ENCODE measurements at places on chromosomes 6 and 20. TPM values are rescaled to one million over a fixed set of nuclear protein-coding genes. Genes with fewer than 3 reads are reported as not detected.
A peak's percentile ranks its signal among the peaks of the same experiment; 100 is the strongest.

The HRH3 gene
- total RNA-seq: not detected

The IL17A gene
- not detected for total RNA-seq

The TSPO2 gene
- not detected for total RNA-seq

The HLA-DPA1 gene
- total RNA-seq: 0.89 TPM

The HLA-DRA gene
- 4.7 TPM for total RNA-seq

The SAMD10 gene
- total RNA-seq: 4.2 TPM

The GJA10 gene
- not detected for total RNA-seq

The HCRTR2 gene
- total RNA-seq: not detected

GRCh38 chr20:56788041-56788670, 159.1 kb downstream of the TFAP2C start:
- peak; percentile 92 for DNase-seq

DNA sequence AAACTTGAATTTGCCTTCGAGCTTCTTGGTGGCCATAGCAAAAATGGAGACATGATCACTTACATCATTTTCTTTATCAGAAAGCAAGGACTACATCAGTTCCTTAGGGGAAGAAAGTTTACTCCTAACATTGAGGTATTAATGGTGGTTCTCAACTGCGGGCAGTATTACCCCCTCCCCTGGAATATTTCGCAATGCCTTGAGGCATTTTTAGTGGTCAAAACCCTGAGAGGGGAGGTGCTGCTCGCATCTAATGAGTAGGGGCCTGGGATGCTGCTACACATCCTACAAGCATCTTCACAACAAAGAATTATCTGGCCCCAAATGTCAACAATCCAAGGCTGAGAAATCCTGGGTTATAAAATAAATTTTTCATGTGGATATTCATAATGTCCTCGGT, 222.2 kb upstream of the TSHZ2 start:
- no peak for DNase-seq

DNA sequence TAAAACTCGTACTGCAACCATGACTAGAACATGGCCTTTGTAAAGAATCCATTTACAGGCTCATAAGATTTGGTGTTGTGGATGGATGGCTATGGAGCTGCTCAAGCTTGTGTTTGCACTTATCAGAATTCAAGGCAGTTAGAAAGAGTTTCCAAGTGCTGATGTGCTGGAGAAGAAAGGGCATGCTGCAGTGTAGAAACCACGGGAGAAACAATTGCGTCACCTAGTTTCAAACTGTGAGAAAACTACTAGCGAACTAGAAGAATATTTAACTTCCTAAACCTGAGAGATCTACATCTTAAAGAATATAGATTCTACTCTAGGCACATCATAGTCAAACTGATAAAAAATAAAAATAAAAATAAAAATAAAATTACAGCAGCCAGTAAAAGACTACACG, 116.2 kb downstream of the SGK1 start:
- DNase-seq: no peak

DNA sequence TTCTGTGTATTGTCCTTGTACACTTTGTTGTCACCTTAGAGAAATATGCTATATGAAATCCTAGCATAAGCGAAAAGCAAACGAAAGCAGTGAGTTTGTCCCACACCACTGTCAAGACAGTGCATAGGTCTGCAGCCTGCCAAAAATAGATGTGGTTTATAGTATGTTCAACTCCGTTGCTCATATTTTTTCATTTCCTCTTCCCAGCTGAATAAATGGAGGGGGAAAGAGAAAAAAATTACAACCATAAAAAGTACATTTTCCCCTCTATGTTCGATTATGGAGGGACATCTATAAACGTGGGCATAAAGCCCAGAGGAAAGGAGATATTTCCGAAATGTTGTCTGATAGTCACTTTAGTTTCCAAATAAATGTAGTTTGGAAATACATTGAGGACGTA, 25.8 kb downstream of the PRL start:
- no peak for DNase-seq

GRCh38 chr6:42394881-42395620, 56.7 kb downstream of the TRERF1 start:
- no peak for DNase-seq

DNA sequence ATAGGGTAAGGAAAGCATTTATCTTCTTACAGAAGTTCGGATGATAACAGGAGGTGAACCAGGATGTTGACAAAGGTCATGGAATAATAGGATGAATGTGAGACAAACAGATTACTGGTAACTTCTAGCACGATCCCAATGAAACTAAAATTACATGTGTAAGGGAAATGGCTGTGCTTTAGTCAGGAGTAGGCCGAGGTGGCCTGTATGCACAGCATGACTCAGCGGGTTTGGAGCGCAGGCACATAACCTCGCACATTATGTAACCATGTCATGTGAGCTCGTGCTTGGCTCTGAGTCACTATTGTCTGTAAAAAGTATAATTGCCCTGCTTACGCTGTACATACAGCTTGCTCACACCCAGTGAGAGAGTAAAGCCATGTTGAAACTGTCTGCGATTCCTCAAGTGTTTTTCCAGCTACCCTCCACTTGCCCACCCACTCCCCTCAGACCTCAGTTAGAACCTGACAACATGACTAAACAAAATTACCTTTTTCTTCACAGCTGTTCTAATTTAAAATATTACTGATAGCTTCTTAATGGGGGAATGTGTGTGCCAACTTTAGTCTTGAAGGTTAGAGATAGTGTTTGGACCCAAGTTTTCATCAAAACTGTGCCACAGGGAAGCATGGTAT, 8.2 kb downstream of the CYB5R4 start:
- peak; percentile 21 for DNase-seq

GRCh38 chr20:16898433-16898832, 150.3 kb downstream of the OTOR start:
- DNase-seq: no peak

GRCh38 chr6:170066679-170067078, 224.2 kb downstream of the DLL1 start:
- no peak for DNase-seq

DNA sequence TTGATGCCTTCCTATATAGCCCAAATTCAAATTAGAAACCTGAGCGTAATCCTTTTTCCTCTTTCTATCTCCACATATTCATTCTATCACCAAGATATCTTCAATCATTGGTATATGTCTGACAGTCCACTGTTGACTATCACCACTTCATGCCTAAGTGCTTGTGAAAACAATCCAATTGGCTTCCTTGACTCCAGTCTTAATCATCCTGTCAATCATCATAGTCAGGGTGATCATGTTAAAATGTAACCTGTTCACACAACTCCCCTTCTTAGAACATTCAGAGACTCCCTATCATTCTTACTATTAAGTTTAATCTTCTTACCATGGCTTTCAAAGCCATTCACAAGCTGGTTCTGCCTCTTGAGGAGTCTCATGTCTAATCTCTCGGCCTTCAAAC, 616.7 kb downstream of the PHF3 start:
- DNase-seq: no peak

DNA sequence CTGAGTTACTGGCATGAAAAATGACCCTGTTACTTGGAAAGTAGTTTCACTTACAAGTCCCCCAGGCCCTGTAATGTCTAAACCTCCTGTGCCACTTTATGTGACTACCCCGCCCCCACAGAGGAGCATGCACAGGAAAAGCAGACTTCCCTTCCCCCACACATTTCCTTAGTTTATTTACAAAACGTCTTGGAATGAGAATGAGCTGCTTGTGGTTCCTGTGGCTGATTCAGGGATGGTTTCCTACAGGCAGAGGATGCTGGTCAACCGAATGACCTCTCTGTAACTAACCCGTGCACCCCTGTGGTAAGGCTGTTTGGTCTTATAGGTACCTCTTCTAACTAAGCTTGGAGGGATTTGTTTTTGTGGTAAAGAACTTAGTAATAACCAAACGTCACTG, 28.5 kb downstream of the RSPO3 start:
- DNase-seq: no peak

GRCh38 chr6:107318100-107318736, 141.1 kb downstream of the PDSS2 start:
- peak; percentile 26 for DNase-seq

DNA sequence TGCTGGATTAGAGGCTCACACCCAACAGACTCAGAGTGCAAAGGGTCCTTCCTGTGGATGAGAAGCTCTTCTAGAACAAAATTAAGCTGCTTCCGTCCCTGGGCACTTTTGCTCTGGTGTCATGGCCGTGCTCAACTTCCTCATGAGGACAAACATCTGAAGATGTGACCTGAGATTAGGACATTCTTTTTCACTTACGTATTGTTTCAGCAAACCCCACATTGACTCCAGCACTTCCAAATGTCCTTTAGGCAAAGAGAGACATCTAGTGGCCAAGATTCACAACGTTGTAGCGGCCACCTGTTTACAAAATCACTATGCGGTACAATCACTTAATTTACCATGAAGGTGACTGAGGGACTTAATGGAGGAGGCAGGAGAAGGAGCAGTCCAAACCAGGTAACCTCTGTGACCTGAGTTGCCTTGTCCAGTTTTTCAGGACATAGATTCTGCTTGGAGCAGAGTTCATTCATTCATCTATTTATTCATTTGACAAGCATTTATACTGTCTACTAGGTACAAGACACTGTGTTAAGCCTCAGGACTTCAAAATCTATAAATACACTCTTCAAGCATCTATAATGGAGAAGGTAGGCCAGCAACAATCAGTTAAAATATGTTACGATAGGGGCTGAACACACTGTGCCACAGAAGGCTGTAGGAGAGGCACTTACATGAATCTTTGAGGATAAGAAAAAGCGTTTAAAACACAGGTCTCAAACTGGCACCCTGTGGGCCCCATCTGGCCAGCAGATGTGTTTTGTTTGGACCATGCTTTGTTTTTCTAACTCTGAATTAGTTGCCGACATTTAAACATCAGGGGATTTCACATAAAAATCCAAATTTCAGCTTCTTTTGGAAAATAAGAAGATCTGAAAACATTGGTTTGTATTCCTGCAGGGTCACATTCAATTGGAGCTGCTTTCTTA, 5.6 kb upstream of the ADGRF1 start:
- DNase-seq: peak; percentile 89

GRCh38 chr20:24118441-24119175, 130.0 kb upstream of the GGTLC1 start:
- DNase-seq: no peak

- no peak for DNase-seq
Observed at GRCh38 chr6:24228681-24229255, 102.8 kb downstream of the NRSN1 start.

DNA sequence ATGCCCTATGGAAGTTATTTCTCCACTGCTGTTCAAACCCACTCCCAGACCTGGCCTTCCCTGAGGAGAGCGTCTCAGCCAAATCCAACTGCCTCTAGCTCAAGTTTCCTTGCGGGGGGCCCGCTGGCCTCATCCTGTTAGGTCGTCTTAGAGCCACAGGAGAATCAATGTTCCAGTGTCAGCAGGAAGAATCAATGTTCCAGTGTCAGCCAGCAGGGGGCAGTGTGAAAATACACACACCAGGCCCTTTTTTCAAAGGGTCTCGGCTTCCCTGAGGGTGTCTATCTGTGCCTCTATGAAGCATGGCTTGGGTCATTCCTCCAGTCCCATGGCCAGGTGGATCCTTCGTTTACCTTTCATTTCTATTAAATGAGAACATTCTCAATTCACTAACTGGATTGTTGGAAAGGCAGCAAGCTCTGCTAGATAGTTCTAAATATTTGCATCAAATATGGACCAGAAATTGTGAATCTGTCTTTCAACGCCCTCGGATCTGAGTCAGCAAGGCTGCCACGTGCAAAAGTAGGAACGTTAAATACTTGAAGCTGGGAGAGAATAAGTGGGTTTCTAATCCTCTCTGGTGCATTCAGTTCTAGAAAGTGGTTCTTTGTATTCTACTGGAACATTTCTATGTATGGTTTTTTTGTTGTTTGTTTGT, 19.2 kb downstream of the PRND start:
- DNase-seq: peak; percentile 32

- DNase-seq: no peak
Observed at GRCh38 chr6:21850691-21851090, 257.1 kb downstream of the SOX4 start.

- DNase-seq: no peak
Observed at GRCh38 chr20:61979701-61980635, 85.7 kb downstream of the TAF4 start.

DNA sequence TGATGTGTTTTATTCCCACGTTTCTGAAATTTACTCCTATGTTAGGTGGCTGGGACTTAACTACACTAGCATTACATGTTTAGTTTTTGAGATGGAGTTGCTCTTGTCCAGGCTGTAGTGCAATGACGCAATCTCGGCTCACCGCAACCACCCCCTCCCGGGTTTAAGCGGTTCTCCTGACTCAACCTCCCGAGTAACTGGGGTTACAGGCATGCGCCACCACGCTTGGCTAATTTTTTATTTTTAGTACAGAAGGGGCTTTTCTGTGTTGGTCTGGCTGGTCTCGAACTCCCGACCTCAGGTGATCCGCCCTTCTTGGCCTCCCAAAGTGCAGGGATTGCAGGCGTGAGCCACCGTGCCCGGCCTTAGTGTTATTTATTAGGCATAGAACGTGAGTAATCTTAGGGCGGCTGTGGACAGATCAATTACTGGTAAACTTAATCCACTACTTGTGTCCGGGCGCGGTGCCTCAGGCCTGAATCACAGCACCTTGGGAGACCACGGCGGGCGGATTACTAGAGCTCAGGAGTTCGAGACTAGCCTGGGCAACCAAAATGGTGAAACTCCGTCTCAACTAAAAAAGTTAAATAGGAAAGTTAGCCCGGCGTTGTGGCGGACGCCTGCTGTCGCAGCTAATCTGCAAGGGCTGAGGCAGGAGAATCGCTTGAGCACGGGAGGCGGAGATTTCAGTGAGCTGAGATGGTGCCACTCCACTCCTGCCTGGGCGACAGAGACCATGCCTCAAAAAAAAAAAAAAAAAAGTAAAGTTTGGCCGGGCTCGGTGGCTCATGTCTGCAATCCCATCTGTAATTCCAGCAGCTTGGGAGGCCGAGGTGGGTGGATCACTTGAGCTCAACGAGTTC, 123.7 kb upstream of the BTN3A2 start:
- no peak for DNase-seq

- no peak for DNase-seq
Observed at GRCh38 chr6:35790683-35791082, 6.4 kb downstream of the CLPS start.

GRCh38 chr6:56794421-56794820, 151.7 kb upstream of the DST start:
- no peak for DNase-seq

DNA sequence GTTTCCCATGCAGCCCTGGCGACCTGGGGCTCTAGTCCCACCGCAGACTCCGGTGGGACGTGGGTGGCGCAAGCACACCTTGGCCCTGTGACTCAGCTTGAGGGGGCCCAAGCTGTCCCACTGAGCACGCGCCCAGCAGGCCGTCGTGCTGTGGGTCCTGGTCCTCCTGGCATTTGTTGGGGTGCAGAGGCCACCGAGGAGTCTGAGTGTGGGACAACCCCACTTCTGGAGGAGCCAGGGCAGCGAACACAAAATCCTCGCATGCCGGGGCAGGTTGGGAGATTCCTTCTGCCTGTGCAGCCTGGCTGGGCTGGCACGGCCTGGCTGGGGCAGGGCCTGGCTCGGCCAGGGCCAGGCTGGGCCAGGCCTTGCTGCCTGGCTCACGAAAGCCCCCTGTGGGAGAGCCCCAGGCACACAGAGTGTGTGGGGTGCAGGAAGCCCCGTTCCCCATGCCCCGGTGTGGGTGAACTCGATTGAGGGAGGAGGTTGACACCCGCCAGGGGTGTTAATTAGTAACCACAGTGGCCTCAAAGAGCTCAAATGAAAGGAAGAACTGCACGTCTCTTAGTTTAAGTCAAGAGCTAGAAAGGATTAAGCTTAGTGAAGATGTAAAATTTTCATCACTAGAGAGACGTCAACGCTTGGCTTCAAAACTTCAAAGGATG, 1808.5 kb upstream of the DEFB115 start:
- no peak for DNase-seq
